Activated T-helper 1 cell treated with anti-CD3 and anti-CD28 coated beads, Interleukin-12 subunit alpha, Interleukin-12 subunit beta, Interleukin-2, Interleukin-4 antibody, amounts not matched to agents 30 ng/mL and 10 ng/mL and 1 ng/mL, durations not matched to agents 14 hours and 24 hours and 36 hours (primary cell): ENCODE measurements at places on chromosomes 11 and 22.
A peak's percentile ranks its signal among the peaks of the same experiment; 100 is the strongest.

GRCh38 chr11:61999141-61999975 lies 31.9 kb upstream of the FTH1 start:
- DNase-seq = no peak

DNA sequence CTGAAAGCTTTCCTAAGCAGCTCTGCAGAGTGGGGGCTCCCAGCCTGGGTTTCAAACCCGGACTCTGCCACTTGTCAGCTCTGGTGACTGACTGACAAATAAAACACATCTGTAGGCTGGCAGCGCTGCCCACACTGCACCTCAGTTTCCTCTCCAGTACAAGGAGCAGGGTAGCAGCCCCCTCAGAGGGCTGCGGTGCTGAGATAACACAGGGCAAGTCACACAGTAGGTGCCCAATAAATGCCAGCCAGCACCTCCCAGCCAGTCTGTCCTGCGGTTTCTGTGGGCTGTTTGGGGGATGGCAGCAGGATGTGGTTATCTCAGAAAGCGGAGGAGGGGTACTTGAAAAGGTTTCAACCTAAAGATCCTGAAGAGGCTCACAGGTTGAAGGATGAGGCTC lies 1.5 kb downstream of the SYT12 start:
- DNase-seq = peak; percentile 27

GRCh38 chr11:131713529-131714134 lies 343.2 kb downstream of the NTM start:
- no peak for DNase-seq

GRCh38 chr11:68440224-68440623 lies 20.3 kb upstream of the PPP6R3 start:
- no peak for DNase-seq

- peak; percentile 34 for DNase-seq
Measured at GRCh38 chr22:37627545-37627944, 11.9 kb upstream of the SH3BP1 start.
